ENCODE measurements at places on chromosomes 12 and 14.

- DNase-seq = no peak
Observed at GRCh38 chr12:110819646-110820045, 27.1 kb upstream of the CCDC63 start.

- DNase-seq = no peak
Observed at GRCh38 chr12:57390174-57390573, 40.7 kb downstream of the R3HDM2 start.

GRCh38 chr12:132485619-132486018 lies 4.3 kb upstream of the FBRSL1 start:
- DNase-seq = no peak

DNA sequence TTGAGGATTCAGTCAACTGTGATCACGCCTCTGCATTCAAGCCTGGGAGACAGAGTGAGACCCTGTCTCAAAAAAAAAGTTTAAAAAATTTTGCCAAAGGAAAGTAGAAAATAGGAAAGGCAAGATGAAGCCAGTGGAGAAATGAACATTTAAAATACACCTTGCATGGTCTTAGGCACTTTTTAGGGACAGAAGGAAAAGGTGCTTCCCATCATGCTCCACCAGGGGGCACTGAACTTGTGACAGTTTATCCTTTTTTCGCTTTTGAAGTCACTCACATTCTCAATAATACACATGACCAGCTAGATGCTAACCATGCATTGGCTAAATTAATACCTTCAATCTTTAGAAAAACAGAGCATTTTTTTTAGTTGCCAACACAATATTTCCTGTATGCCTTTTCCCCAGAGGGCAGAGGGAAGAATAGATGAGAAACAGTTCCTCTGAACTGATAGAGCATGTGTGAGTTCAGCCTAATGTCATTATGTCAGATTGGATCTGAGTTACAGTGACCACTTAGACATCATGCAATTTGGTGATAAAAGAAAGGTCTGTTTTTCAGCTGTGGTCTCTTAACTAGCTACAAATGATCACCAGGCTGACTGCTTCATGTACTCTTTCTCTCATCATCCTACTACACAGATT lies 221.8 kb upstream of the SSTR1 start:
- peak; percentile 5 for DNase-seq

GRCh38 chr12:64894827-64895475 lies 70.5 kb downstream of the TBC1D30 start:
- DNase-seq = no peak

- no peak for DNase-seq
Observed at GRCh38 chr12:104216521-104216924, 944 bp downstream of the TXNRD1 start.

DNA sequence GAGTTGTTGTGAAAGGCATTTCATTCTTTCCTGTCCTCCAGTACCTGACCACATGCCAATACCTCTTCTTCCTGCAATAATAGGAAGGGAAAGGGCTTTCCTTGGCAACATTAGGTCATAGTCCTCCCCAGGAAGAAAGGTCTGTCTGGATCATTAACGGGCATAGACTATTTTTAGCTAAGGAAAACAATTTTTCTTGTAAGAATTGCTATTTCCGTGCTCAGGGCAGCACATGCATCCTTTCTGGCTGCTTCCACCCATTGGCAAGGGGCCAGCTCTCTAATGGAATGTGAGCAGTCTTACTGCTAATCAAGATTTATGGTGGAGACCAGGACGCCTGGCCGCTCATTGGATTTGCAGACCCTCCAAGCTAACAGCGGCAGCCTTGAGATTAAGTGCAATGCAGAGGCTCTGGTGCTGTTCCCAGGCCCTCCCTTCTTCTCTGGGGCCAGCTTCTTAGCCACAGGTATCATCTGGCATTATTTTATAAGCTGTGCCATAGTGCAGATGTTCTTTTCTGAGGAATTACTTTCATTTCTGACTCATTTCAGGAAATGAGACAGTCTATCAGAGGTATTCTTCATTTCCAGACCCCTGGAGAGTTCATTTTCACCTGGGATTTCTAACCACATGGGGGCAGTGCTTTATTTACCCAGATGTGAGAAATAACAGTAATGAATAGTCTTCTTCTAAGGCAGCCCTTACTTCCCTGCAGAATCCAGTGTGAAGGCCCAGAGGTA lies 52.9 kb downstream of the ANO6 start:
- no peak for DNase-seq

- DNase-seq = no peak
Observed at GRCh38 chr12:57998251-57998650, 56.9 kb downstream of the ATP23 start.

DNA sequence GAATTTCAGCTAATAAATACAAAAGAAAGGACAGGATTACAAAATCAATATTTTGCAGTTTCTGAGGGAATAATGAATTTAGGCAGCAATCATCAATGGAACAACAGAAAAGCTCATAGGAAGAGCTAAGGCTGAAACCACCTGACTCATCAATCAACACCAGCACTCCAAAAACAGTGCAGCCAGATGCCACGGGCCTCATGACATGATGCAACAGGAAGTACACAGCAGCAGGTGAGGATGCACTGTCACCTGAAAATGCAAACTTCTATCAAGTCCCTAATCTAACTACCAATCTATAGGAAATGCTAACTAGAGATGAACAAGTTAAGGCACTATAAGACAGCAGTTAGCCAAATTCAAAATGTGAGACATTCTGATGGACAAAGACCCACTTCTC lies 21.7 kb downstream of the GNS start:
- no peak for DNase-seq

- no peak for DNase-seq
Observed at GRCh38 chr12:58570411-58570810, 349.9 kb downstream of the LRIG3 start.

- DNase-seq = no peak
Observed at GRCh38 chr14:40362856-40363255, 930.6 kb upstream of the FBXO33 start.

All from K562 (cell line).